G401 (cell line): ENCODE measurements at places on chromosomes 7 and 10. TPM values are rescaled to one million over a fixed set of nuclear protein-coding genes. Genes with fewer than 3 reads are reported as not detected.

- DNase-seq, result no peak
These were observed 156.4 kb upstream of the FGFR2 start for GRCh38 chr10:121754666-121755065.

GRCh38 chr7:117531595-117532244, 51.9 kb downstream of the CFTR start:
- no peak for DNase-seq

ZNF239 gene
- total RNA-seq, result 3.3 and 14.3 TPM in 2 replicates

SYT15 gene
- total RNA-seq, result not detected in 2 replicates

LIPK gene
- not detected in 2 replicates for total RNA-seq

GRCh38 chr7:20395104-20395503, 64.4 kb downstream of the ITGB8 start:
- DNase-seq, result no peak

INPP5F gene
- total RNA-seq, result 7.9 and 10.1 TPM in 2 replicates

DNA sequence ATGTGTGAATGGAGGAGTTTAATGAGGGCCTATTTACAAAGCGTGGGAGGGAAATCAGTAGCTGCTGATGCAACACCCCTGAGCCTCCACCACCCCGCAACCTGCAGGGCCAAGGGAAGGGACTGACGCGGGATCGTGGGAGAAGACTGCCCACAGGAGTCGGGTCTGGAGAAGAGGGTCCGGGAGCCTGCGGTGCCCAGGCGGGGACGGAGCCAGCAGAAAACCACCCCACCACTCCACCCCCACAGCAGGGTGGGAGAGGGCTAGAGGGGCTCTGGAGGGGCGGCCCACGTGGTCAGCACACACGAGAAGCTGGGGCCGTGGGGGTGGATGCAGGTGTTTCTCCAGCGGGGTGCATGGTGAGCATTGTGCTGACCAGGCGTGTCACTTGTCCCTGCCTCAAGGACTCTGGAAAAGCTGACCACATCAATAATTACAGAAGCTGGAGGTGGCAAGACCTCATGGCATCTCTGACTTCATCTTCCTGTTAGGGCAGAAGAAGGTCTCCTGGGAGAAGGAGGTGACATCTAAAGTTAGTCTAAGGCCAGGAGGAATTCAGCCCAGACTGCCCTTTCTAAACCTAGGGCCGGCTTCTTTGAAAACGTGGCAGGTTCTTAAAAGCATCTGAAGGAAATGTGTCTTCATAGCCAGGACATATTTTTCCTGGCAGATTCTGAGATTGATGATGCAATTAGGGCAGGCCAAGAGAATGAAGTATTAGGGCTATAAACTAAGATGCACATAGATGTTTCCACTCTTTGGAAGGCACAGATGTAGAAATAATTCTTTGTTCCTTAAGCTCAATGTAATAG, 150.9 kb downstream of the RGS10 start:
- no peak for DNase-seq

DNA sequence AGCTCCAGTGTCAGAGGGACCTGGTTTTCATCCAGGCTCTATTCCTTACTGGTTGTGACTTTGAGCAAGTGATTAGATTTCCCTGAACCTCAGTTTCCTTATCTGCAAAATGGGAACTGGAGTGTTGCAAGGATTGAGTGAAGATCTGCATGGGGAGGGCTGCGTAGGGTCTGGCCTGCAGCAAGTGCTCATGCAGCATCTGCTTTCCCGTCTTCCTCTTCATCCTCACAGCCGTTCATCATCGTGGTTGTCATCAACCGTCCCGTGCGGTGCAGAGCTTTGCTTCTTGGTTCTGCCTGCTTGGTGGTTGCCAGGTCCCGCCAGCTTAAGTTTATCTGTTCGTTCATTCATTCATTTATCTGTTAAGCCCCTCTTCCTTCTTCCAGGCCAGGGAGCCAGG, 135.0 kb downstream of the GRK5 start:
- no peak for DNase-seq

DNA sequence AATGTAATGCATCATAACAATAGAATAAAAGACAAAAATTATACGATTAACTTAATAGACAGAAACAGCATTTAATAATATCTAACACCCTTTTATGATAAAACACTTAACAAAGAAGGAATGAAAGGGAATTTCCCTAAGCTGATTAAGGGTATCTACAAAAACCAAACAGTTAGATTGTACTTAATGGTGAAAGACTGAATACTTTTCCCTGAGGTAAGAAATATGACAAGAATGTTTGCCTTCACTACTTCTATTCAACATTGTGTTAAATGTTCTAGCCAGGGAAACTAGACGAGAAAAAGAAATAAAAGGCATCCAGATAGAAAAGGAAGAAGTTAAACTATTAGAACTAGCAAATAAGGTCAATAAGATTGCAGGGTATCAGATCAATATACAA, 276.9 kb downstream of the BAMBI start:
- no peak for DNase-seq

OPALIN gene
- not detected in 2 replicates for total RNA-seq

ESYT2 gene
- total RNA-seq, result 26.6 and 34.8 TPM in 2 replicates

- peak; percentile 93 for DNase-seq
These were observed 12.6 kb downstream of the KLLN start for GRCh38 chr10:87850742-87851205.

GRCh38 chr7:46545790-46546189, 624.7 kb upstream of the IGFBP3 start:
- no peak for DNase-seq

- no peak for DNase-seq
These were observed 792.9 kb upstream of the GHITM start for GRCh38 chr10:83346266-83346910.

- DNase-seq, result no peak
These were observed 329.2 kb upstream of the COBL start for GRCh38 chr7:51645702-51646298.

- DNase-seq, result no peak
These were observed 211.6 kb downstream of the NEBL start for GRCh38 chr10:20685462-20685861.

- no peak for DNase-seq
These were observed 37.7 kb downstream of the INSYN2A start for GRCh38 chr10:127158662-127159061.

DNA sequence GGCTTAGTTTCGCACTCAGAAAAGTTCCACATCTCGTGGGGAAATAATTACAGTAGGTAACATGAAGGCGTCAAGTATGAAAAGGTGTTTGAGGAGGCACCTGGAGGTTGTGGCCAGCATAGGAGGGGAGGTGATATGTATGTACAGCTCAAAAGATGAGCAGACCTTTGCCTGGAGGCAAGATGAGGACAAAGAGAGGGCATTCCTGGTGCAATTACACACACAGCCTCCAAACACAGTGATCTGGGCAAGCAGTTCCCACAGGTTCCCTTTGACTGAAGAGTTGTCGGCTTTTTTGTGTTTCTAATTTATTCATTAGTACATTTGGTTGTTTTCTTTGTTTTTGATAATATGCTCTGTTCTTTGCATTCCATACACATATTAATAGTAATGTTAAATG, 46.9 kb downstream of the CDK14 start:
- DNase-seq, result no peak

DNA sequence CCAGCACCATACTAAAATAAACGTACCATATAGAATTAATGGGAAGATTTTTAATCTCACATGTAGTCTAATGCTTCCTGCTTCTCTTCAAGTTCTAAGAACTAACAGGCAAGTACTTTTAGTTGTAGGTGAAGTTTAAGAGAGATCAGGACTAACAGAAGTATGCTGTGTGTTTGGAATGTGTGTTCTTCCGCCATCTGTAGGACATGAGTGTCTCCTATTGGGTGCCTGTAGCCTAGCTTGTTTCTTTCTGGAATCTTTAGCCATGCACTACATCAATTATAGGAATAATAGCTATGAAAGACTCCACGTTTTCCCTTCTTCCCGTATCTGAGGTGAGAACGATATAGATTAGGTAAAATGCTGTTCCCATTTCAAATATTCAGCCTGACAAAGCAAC, 140.2 kb upstream of the AHR start:
- no peak for DNase-seq

CRYGN gene
- not detected in 2 replicates for total RNA-seq

DNA sequence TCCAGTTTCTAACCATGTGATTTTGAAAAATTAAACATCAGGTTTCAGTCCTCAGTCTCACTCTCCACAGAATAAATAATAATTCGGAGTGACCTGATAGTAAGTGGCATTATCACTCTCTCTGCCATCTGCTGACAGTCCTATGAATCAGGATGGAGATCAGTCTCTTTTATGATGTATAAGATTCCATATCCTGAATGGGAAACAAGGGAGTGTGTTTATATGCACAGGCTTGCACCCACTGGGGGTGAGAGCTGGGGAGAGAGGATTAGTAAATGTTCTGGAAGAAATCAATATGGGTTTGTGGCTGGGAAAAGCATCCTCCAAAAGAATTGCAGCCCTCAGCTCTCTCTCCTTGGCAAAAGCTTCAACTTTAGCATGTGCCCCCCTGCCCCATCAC, 45.3 kb downstream of the DGKI start:
- no peak for DNase-seq

MMD2 gene
- not detected in 2 replicates for total RNA-seq

MINDY3 gene
- 13.9 and 23.3 TPM in 2 replicates for total RNA-seq

GRCh38 chr10:58771863-58772262, 259.2 kb downstream of the BICC1 start:
- no peak for DNase-seq

SPRN gene
- not detected in 2 replicates for total RNA-seq

KCNIP2 gene
- not detected in 2 replicates for total RNA-seq

DNA sequence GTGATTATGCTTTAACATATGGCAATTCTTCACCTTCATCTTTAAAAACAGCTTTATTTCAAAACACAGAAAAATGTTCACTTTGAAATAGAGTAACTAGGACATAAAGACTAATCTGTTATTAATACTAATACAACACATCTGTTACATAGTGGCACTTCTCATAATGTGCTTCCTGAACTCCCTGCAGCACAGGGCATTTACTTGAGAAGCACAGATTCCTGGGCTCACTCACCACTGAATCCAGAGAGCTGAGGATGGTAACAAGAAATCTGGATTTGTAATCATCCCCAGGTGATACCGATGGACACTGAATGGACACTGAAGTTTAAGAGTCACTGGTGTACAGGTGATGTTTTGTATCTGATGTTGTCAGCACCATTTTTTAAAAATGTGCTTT, 96.1 kb downstream of the COL28A1 start:
- no peak for DNase-seq

- peak; percentile 71 for DNase-seq
These were observed 69.6 kb downstream of the ATXN7L1 start for GRCh38 chr7:105806592-105807447.

DNA sequence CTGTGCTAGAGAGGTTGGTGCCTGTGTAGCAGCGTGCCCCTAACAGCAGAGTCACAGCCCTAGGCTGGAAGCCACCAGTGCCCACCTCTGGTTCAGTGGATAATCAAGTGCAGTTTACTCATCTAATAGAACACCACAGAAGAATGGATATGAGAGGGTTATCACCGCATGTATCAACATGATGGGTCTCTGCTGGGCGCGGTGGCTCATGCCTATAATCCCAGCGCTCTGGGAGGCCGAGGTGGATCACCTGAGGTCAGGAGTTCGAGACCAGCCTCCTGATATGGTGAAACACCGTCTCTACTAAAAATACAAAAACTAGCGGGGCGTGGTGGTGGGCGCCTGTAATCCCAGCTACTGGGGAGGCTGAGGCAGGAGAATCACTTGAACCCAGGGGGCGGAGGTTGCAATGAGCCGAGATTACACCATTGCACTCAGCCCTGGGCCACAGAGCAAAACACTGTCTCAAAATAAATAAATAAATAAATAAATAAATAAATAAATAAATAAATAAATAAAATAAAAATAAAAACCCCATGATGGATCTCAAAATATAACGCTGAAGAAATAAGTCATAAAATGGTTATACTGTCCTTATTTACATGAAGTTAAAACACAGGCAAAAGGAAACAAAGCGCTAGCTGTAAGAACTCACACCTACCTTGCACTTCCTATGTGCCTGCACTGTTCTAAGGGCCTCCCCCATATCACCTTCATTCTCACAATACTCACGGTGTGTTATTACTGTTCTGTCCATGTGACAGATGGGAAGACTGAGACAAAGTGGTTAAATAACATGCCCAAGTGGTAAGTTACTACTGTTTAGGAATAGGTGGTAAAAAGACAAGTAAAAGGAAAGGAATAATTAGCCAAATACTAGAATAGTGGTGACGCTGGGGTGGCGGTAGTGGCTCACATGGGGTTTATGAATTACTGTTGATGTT, 70.9 kb downstream of the AMZ1 start:
- DNase-seq, result no peak

- no peak for DNase-seq
These were observed 41.0 kb upstream of the WASL start for GRCh38 chr7:123789817-123790216.

GRCh38 chr7:6430271-6430940, 17.3 kb downstream of the DAGLB start:
- DNase-seq, result no peak

ST8SIA6 gene
- total RNA-seq, result 0.64 TPM in 1 of 2 replicates, not detected in the other

ECHS1 gene
- 105 and 118 TPM in 2 replicates for total RNA-seq

DNA sequence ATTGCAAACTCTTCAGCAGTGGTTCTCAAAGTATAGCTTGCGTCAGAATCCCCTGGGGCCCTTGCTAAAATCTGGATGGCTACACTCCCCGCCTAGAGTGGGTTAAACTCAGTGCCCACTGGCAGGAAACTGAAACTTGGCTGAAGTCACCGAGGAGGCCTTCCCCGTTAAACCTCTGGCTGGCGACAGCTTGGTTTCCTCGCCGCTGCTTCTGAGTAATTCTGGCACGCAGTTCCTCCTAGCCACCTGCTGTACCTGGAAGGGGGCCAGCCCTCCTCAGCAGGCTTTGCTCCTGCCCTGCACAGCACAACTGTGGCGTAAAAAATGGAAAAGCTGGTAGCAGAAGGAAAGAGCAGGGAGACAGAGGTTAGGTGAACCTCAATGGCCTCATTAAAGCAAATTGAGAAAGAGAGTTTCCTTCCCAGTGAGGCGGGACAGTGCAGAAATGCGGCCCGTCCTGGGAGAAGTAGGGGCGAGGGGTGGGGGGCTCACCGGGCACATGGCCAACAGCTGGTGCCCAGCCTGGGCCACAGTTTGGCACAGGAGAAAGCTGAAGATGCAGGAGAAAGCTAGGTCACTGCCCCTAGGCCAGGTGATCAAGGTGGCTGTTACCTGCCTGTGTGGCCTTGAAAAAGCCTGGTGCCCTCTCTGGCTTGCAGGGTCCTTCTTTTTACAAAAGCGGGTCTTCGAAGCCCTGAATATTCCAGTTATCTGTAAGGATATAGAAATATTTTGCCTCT, 46.6 kb downstream of the ALOX5 start:
- DNase-seq, result peak; percentile 81
